ENCODE measurements at places on chromosomes 1 and 21.

DNA sequence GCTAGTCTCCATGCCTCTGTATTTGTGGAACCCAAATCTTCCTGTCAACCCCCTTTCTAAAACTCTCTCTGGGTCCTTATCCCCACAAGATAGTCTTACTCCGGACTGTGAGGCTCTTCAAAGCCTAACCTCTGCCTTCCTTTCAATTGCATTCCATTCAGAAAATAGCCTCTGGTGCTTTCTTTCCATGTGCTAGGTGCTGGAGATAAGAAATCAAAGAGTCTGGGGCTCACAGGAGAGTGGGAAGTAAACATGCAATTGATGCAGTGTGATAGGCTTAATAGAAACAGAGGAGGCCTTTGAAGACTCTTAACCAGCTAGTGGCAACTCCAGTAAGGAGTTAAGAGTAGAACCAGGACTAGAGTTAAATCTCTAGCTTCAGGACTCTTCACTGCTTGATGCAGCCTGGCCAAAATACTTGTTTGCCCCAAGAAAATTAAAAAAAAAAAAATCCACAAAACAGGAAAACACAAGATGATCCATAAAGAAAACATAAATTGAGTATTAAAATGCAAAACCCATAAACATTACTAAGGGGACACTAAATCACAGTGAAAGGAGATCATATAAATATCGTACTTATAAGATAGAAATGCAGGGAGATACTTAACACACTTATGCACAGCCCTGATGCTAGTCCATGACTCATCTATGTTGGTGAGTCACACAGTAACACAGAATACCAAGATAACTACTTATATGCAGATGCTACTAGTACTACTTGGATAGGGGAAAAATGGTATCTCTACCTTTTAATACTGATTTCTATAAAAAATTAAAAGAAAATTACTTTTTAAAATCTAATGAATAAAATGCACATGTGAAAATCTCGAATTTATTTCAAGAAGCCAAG lies 341.5 kb downstream of the KCNH1 start:
- no peak for DNase-seq

- no peak for DNase-seq
These were observed 60.1 kb upstream of the DUSP10 start for GRCh38 chr1:221801773-221802516.

DNA sequence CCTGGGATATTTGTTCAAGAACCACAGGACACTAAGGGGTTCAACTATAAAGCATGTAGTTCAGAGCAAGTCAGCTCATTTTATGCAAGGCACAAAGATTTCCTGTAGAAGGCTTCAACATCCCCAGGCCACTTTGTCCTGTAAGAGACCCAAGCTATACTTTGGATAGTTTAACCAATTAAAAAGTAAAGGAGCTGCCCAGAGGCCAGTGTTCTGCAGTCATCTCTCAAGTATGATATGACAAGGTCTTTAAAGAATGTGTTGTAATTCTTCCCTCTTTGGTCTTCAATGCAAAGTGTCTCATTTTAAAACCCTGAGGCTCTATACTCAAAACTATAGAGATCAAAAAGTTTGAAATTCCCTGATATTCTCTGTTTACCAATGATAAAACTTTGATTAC lies 34.1 kb downstream of the KRTAP20-3 start:
- DNase-seq, result no peak

GRCh38 chr1:77833521-77834100 lies 54.2 kb downstream of the MIGA1 start:
- DNase-seq, result no peak

- no peak for DNase-seq
These were observed 2.1 kb upstream of the UBE2T start for GRCh38 chr1:202343652-202344349.

DNA sequence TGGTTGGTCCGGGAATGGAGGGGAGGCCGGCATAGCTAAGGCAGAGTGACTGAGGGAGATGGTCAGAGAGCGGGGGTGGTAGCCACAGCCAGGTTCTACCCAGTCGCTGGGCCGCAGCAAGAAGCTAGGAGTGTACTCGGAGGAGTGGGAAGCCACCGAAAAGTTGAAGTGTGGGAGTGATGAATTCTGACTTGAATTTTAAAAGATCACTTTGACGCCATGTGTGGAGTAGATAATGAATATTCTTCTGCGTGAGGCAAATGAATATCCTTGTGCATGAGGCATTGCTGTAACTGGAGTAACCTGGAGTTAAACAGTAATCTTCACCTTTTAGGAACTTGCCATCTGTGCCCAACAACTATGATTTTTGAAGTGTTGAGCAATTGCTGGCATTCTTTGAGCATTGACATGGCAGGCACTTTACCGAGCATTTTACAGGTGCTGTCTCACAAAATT lies 6.9 kb downstream of the CTPS1 start:
- no peak for DNase-seq

DNA sequence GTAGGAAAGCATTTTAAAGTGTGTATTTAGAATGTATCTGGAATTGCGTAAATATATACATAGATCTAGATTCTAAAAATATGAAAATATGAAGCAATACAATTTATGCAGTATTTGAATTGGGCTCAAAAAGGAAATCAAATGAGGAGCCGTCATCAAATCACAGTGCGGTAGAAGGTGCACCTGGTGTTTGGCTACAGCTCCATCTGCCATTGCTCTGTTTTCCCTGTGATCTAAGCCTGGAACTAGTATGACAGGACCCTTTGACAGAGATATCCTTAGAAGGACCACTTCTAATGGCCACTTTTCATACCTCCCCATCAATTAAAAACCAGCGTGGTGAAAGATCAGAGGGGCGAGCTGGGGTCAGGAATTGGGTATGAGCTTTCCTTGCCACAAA lies 202.6 kb downstream of the NFIA start:
- no peak for DNase-seq

DNA sequence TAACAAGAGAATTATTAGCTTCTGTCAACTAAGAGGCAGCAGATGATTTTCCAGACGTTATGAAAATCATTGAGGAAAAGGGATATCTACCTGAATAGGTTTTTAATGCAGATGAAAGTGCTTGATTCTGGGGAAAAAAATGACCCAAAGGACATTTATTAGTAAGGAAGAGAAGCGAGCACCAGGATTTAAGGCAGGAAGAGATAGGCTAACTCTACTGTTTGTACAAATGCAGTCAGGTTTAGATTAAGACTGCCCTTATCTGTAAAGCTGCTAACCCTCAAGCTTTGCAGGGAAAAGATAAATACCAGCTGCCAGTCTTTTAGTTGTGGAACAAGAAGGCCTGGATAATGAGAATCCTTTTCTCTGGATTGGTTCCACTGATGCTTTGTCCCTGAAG lies 33.0 kb upstream of the LRIG2 start:
- DNase-seq, result no peak

GRCh38 chr1:81699234-81699633 lies 101.5 kb upstream of the ADGRL2 start:
- DNase-seq, result no peak

- DNase-seq, result no peak
These were observed 729 bp upstream of the CDCA8 start for GRCh38 chr1:37691497-37692077.

DNA sequence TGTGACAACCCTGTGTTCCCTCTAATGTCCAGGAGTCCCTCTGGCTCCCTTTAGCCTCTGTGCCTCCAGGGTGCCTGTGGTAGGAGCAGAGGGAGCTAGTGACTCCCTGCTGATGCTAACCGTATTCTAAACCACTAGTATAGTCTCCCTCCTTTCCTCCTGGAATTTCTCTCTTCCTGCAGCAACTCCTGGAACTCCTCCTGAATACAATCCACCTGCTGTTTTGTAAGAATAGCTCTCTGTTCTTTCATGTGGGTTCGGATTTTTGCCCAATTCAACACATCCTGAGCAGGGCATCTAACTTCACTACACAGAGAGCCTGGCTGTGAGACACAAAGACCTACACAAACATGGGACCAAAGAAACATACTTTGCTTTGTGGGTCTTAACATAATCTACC lies 107.9 kb downstream of the RUNX1 start:
- no peak for DNase-seq

DNA sequence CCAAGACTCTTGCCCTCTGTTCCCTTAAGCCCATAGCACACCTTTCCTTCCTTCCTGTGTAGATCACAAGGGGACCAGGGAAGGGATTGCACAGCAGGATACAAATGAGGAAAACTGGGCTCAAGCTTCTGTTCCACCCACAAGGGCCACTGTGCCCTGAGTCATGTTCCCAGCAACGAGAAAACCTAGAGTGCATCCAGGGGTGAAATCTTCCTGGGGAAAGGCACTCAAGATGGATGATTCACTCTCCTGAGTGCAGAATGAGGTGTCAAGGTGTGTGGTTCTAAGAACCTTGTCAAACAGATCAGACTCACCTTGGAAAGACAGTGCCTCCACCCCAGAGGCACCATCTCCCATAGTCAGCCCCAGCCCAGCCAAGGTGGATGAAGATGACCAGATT lies 40.7 kb upstream of the EYA3 start:
- no peak for DNase-seq

DNA sequence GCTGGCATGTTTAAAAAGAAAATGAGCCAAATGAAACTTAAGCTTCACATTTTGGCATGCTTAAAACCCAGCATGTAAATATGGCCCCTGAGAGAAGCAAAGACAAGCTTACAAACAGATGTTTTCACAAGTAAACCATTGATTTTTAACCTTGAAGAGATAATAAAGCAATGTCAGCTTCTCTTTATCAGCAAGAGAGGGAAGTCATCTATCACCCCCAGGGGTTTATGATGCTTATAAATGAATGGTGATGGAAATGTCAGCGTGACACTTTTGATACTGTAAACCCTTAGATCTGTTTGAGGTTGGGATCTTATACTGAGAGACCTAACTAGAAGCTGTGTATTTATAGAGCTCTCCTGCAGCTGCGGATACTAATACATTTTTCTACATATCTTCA lies 471.3 kb downstream of the PLA2G4A start:
- DNase-seq, result no peak

DNA sequence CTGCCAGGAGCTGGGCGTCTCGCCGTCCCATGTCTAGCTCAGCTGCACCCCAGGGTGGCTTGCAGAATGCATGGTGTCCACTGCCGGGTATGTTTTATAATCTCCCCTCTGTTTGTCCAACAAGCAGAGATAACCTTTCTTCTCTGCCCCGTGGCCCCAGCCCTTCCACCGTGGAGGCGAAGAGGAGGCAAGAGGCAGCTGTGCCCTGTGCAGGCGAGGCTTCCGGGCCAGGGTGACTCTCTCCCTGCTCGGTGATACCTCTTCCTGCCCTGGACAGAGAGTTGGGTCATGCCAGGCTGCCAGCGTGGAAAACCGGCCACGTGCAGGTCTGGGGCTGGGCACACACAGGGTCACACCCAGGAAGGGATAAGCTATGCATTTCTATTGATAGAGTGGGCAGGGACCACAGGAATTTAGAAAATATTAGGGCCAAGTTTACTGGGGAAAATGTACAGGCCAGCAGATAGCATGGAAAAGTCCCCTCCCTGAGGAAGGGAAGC lies at the start of gene TFF2:
TFF2 (minus strand) TSS at position 68 of the 500 bp plus-strand sequence; CDS start at position 31, 37 bp downstream.
- no peak for DNase-seq

DNA sequence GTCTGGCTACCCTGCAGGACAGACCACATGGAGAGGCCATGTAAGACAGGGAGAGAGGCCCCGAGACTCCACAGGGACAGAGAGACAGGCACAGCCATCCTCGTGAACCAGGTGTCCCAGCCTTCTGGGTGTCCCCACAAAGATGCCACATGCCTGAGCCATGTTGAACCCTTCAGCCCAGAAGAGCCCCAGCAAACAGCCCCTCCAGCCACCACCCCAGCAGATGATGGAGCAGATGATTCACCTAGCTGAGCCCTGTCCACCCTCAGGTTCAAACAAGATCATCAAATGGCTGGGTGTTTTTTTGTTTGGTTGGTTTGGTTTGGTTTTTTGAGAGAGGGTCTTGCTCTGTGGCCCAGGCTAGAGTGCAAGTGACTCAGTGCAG lies 78.7 kb downstream of the DHRS3 start:
- DNase-seq, result no peak

DNA sequence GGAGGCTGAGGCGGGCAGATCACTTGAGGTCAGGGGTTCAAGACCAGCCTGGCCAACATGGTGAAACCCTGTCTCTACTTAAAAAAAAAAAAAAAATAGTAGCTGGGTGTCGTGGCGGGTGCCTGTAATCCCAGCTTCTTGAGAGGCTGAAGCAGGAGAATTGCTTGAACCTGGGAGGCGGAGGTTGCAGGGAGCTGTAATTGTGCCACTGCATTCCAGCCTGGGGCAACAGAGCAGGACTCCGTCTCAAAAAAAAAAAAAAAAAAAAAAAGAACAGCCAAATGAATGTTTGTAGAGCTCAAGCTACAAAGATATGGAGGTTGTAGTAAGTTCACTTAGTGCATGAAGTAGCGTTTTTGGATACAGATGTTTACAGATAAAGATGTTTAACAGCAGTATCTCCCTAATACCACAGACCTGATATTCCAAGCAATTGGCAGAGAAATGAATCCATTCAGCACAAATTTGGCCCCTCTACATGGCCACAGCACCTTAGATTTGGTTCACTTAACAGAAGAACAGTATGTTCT lies 49.5 kb upstream of the IPO9 start:
- DNase-seq, result no peak

DNA sequence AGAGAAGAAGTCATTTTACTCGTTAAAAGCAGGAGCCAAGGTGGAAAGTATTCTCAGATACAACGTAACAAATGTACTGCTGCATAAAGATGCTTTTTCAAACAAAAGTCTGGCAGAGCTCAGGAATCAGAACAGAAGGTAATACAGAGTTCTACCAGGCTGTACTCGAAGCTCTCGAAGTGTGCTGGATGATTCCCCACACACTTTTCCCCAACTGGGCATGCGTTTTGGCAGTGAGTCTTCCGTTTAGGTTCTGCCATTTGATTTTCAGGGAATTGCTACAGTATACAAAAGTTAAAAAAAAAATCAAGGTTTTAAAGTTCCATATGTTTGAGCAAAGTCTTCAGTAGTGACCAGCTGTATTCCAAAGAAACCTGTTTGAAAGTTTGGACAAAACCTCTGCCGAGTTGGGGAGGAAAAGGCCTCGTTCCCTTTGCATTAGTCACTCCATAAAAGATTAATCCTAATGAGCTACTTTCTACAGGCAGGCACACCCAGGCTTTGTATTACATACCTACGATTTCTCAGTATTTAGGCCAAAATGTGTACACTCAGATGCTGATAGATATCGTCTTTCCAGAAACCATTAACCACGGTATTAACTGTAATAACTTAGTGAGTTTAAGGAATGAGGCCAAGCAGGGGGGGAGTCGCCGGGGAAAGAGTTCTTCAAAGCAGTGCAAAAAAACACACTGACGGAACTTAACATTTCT lies 477.1 kb downstream of the LMO4 start:
- DNase-seq, result no peak

GRCh38 chr1:155044812-155045657 lies 6.1 kb upstream of the ADAM15 start:
- peak; percentile 27 for DNase-seq
